ENCODE measurements at places on chromosomes 12 and 14.

DNA sequence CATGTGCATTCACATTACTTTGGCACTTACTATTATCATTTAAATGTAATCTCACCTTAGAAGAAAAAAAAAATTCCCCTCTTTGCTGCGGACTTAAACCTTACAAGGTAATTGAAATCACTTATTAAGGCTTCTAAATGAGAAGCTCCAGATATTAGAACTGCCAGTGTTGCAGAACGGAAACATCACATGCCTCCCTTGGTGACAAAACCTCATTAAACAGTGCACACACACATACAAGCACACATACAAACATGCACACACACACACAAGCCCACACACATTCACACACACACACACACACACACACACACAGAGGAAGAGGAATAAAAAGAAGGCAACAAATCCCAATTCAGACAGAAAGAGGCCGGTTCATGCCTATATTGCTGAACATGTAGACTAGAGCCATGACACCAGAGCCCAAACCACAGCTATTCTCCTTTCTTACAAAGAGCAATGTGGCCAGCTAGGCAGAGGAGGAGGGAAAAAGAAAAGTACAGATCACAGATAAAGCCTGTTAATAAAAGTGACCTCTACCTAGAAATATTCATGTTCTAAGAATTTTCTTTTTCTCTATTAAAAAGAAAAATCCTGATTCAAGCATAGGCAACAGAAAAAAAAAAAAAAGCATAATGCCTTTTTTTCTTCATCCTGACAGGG lies 405.2 kb upstream of the FLRT2 start:
- no peak for DNase-seq

DNA sequence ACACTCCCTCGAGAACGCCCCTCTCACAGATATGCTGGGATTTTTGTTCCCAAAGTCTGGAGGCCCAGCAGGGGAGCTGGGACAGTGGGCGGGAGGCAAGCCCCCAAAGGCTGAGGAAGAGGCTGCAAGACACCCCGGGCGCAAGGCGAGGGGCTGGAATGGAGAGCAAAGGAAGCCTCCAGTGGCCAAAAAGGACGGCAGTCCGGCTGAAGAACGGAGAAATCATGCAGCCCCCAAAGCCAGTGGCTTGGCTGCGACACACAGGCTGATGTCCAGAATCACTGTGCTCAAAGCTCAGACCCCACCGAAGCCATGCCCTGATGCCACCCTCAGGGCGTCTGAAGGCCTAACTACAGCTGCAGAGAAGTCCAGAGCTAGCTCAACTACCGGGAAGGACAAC lies 10.9 kb downstream of the CLBA1 start:
- no peak for DNase-seq

DNA sequence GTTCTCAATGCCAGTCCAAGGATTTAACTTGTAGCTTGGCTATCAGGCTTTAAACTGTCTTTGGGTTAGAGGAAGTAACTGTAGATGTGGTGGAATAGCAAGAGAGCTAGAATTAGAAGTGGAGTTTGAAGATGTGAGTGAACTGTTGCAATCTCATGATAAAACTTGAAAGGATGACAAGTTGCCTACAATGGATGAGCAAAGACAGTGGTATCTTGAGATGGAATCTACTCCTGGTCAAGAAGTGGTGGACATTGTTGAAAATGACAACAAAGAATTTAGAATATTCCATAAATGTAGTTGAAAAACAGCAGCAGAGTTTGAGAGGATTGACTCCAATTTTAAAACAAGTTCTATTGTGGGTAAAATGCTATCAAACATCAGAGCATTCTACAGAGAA lies 199.0 kb downstream of the DUSP6 start:
- no peak for DNase-seq

- DNase-seq: no peak
Measured at GRCh38 chr14:28966416-28967233, 200.0 kb downstream of the FOXG1 start.

GRCh38 chr12:110330124-110330523 lies 49.1 kb downstream of the ATP2A2 start:
- no peak for DNase-seq

GRCh38 chr12:111767362-111768158 lies 827 bp downstream of the ALDH2 start:
- no peak for DNase-seq

- no peak for DNase-seq
Measured at GRCh38 chr12:62136496-62136895, 123.7 kb upstream of the USP15 start.

DNA sequence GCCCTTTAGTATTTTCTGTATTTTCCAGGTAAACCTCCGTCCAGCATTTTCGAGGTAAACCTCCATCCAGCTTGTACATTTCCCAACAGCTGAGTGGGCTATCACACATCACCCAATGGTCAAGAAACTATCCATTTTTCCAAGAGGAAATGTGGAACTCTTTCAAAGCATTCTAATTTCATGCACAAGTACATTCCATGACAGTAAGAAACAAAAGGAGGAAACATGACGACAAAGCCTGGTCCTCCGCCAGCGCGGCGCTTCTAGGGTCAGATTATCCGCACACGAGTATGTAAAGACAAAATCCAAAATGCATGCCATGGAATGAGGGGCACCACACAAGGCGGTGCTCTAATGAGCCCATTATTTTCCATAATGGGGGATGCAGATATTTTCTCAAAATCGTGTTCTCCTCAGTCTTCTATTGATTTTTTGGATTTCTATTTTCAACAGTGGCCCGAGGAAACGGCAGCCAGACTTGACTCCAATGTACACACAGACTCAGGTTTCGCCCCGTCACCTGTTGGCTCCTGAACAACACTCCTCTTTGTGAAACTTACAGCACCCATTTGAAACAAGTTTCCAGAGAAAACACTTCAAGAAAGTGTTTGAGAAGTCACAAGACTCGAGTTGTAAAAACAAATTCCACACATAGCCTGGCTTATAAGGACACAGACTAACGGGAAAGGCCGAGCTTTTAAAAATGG lies 107.4 kb downstream of the PRICKLE1 start:
- no peak for DNase-seq

DNA sequence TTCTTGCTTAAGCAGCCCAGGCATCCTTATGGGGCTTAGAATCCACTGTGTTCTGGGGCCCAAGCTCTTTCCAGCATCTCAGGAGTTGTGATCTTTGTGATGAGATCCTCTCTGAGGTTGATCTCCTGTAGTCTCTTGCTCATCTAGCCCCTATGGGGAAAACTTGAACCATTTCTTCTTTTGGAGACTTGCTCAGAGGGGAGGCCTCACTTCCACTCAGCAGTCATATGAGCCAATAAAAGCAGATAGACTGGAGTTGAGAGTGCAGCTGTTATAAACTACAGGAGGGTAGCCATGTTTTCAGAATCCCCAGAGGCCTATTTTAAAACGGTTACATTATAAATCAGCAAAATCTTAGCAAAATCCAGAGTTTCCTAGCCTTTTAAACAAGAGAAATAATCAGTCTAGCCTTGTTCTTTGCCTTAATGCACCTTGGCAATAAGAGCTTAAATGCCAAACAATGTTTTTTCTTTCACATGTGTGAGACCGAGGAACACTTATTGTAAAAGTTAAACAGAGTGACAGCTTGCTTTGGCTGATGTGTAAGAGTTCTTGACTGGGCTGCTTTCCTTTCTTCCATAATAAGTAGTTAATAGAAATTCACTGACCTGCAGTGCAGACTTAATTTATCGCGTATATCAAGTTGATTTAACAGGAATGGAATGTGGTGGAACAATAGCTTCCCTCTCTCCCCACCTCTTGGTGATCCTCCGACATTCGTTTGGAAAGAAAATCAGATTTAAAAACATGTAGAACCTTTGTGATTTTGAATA lies 168.3 kb downstream of the NEDD1 start:
- no peak for DNase-seq

- DNase-seq: no peak
Measured at GRCh38 chr14:35808076-35808637, 938 bp downstream of the RALGAPA1 start.

DNA sequence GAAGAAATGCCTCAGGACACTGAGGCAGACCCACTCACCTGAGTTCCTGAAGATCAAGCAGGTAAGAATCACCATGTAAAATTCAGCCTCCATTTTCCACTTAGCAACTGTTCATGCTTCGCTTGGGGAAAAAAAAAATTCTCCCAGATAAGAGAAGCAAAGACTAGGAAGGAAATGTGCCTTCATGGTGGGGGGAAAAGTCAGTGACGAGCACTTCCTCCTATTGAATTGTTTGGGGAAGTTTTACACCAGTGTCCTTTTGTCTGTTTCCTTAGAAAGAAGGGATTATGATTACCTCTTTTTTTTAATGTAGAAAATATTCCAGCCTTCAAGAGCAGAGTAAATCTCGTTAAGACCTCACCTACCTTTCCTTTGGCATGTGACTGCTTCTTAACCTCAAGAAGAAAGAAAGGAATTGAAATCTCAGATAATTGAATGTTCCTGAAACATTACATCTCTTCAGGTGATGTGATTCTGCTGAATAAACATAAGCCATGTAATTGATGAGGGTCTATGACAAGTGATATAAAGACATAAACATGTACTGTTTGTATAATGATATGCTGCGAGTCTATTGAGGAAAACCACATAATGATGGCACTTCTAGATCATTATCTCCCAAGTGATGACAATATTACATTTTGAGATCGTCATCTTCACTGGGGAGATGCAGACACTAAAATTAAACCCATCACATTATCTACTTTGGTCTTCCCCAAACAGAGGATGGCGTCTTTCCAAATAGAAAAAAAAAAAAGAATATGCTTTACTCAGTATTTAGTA lies at the start of gene PTPRB:
Gene PTPRB, minus strand, starts transcription at position 127 of the 783 bp plus-strand sequence. Its CDS starts 34 bp downstream, at position 93.
- no peak for DNase-seq

- DNase-seq: no peak
Measured at GRCh38 chr12:124440031-124440626, 127.3 kb downstream of the NCOR2 start.

- DNase-seq: no peak
Measured at GRCh38 chr12:130876297-130876696, 4.4 kb downstream of the RAN start.

GRCh38 chr12:80821513-80822000 lies 104.8 kb downstream of the MYF5 start:
- DNase-seq: no peak

DNA sequence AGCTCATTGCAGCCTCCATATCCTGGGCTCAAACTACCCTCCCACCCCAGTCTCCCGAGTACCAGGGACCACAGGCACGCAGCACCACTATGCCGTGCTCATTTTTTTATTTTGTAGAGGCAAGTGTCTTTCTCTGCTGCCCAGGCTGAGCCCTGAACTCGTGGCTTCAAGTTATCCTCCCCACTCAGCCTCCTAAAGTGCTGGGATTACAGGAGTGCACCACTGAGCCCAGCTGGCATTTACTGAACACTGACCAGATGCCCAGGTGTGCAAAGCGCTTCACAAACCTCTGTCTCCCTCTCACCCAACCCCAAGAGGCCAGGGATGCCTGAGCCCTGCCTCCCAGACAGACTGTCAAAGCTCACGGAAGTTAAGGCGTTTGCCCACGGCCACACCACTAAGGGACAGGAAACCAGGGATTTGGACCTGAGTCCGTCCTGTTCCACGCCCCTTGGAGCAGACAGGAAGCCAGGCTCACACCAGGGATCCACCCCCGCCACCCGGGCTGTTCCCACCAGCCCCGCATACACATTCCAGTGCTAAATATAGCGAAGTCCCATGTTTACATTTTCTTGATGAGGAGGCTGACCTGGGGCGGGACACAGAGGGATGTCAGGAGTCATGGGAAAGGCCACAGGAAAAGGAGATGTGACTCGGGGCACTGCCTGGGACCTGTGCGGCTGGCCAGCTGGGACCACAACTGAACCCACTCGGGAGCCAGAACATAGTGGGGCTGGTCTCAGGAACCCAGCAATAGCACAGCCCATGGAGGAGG lies 51.2 kb downstream of the TESC start:
- no peak for DNase-seq

GRCh38 chr12:12216349-12217017 lies 50.4 kb downstream of the LRP6 start:
- no peak for DNase-seq

DNA sequence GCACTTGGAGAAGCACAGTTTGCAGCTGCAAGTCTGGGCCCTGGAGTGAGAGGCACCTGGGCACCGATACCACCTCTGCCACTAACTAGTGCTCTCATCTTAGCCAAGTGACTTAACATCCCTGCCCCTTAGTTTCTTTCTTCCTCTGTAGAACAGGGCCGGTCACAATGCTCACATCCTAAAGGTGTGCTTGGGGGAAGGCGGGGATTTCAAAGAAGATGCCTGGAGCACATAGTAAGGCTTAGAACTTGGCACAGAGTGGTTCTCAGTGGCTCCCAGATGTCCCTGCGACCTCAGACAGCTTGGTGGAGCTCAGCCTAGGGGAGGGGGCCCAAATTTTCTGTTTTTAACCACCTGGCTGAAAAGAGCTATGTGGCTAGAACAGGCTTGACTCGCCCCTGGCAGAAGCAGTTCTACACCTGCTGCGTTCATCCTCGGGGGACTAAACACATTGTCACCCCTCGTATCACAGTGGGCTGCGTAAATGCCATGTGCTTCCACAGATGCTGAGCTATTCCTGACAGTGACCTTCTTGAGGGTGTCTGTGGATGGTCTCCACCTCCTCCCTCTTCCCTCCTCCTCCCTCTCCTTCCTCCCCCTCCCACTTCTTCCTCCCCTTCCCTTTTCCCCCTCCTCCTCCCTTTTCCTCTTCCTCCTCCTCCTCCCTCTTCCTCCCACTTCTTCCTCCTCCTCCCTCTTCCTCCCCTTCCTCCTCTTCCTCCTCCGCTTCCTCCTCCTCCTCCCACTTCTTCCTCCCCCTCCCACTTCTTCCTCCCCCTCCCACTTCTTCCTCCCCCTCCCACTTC lies 112.1 kb downstream of the PHETA1 start:
- DNase-seq: no peak

GRCh38 chr14:56170028-56170427 lies 51.8 kb downstream of the PELI2 start:
- no peak for DNase-seq

DNA sequence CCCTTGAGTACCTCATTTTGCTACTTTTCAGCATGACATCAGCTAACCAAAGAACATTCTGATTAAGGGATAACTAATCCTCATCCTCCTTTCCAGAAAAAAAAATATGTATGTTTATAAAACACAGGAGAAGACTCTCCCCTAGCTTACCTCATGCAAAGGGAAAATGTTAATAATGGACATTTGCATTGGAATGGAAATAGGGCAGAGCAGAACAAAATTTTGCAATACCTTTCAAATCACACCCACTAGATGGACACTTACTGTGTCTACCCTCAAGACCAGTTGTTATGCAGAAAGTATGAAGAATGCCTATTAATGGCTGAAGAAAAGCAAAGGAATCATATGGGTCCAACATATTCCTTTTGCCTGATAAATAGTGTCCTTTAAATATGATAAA lies 8.9 kb upstream of the SLCO1A2 start:
- DNase-seq: no peak

DNA sequence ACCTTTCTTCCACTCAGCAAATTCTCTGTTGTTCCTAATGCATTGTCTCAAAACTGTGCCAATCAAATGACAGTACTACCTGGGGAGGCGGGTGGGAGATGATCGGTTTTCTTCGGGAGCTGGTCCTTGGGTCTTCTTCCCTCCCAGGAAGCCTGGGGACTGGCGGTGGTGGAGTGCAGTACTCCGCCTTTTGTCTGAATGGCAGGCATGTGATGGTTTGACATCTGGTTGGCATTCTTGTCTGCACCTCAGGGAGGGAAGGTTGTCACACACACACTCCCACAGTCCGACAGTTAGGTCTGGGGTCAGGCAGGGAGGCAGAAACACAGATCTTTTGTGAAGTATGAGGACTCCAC lies 114.8 kb downstream of the SNAPC1 start:
- DNase-seq: no peak

Data from esophagus squamous epithelium (tissue), 5 donors.